Stimulated activated CD8-positive, alpha-beta memory T cell treated with anti-CD3 and anti-CD28 coated beads, Interleukin-4, amount 100 ng/mL, for 4 hours (primary cell): ENCODE measurements at places on chromosomes 4 and X.

- no peak for DNase-seq
Measured at GRCh38 chr4:74555231-74555630, 110.3 kb downstream of the AREG start.

- DNase-seq: no peak
Measured at GRCh38 chrX:314049-314448, 4.5 kb downstream of the GTPBP6 start.

DNA sequence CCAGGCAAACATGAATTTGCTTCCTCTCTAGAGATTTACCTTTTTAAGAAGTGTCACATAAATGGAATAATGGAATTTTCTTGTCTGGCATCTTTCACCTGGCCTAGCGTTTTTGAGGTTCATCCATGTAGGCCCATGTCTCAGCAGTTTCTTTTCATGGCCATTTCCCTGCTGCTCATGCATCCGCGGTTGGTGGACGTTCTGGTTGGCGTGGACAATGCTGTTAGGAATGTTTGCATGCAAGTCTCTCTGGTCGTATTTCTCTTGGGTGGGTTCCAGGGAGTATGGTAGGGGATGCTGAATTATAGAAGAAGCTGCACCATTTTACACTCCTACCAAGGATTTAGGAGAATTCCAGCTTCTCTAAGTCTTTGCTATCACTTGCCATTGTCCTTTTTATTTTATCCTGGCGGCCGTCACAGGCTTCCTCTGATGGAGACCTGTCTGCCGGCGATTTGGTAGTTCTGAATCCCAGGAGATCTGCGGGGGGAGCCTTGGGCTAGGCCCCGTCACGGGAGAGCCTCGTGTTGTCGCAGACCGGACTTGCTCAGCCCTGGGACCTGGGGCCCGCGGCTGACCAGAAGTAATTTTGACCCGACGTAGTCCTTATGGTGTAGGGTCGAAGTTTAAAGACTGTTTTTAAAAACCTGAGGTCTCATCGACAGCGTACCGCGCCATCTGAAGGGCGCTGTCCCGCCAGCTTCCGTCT lies 56.9 kb upstream of the TADA2B start:
- DNase-seq: no peak

- no peak for DNase-seq
Measured at GRCh38 chr4:94911106-94911505, 153.4 kb downstream of the BMPR1B start.
